Stimulated activated CD8-positive, alpha-beta memory T cell treated with anti-CD3 and anti-CD28 coated beads, Interleukin-4, amount 100 ng/mL, for 1 hour (primary cell): ENCODE measurements at places on chromosomes 16 and 17.

GRCh38 chr17:27824745-27825144 is 24.4 kb upstream of the NOS2 start:
- DNase-seq, result no peak

DNA sequence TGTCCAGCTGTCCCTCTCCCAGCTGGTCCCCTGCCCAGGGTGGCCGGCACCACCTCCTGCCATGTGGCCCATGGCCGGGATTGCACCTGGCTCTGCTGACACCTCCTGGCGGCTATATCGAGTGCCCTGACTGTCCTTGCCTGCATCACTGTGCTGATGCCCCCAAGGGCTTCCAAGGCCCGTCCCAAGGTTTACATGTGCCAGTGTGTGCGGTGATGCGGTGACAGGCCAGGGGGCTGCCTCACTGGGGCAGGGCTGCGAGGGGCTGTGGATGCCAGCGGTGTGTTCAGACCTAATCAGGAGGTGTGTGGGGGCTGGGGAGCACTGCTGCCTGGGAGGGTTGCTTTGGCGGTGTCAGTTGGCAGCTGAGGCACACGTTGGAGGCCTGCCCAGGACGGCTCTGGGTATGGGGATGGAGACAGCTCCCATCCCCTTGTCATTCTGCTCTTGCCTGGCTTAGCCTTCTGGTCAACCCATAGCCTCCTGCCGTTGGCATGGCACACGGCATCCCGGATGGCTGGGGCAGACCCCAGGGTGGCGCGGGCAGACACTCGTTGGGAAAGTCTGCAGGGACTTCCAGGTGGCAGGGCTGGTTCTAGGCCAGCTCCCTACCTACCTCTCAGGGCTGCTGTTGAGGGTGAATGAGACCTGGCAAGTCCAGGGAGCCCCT is 5.5 kb downstream of the MAP2K3 start:
- DNase-seq, result no peak

DNA sequence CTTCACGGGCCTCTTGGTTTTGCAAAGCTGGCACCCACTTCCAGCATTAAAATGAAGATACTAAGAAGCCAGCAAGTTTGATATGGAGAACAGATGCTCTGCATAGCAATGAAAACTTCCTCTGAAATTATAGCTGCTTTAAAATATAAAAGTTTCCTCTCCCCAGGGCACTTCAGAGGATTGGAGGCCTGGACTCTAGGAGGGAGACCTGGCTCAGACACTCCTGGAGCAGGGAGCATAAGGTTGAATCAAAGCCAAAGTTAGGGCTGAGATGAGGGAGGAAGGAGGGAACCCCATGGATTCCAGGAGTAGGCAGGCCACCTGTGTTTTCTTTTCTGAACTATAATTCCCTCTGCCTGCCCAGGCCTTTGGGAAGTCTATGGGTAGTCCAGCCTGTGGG is 176.0 kb upstream of the RPL38 start:
- DNase-seq, result no peak

GRCh38 chr17:79220201-79220712 is 145.6 kb downstream of the ENGASE start:
- no peak for DNase-seq

DNA sequence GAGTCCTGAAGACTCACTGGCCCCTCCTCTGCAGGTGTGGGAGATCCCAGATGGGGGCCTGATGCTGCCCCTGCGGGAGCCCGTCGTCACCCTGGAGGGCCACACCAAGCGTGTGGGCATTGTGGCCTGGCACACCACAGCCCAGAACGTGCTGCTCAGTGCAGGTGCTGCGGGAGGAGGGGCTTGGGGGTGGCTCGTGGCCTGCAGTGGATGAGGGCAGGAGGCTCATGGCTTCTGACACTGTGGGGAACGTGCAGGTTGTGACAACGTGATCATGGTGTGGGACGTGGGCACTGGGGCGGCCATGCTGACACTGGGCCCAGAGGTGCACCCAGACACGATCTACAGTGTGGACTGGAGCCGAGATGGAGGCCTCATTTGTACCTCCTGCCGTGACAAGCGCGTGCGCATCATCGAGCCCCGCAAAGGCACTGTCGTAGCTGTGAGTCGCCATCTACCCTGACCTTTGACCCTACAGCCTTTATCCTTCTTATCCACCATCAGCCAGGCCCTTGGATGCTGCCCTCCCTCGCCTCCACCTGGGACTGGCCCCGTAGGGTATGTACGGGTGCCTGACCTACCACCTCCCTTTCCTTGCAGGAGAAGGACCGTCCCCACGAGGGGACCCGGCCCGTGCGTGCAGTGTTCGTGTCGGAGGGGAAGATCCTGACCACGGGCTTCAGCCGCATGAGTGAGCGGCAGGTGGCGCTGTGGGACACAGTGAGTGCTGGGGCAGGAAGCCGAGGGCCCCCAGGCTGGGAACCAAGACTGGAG is 3.6 kb downstream of the CORO1A start:
- peak; percentile 82 for DNase-seq

GRCh38 chr17:59389066-59389465 is 57.6 kb downstream of the YPEL2 start:
- DNase-seq, result no peak

GRCh38 chr16:72073560-72074230 is 10.7 kb downstream of the HPR start:
- no peak for DNase-seq

- DNase-seq, result no peak
Observed at GRCh38 chr17:19534562-19535149, 1.0 kb downstream of the SLC47A1 start.

GRCh38 chr17:50624321-50624934 is 10.3 kb upstream of the ABCC3 start:
- DNase-seq, result no peak

DNA sequence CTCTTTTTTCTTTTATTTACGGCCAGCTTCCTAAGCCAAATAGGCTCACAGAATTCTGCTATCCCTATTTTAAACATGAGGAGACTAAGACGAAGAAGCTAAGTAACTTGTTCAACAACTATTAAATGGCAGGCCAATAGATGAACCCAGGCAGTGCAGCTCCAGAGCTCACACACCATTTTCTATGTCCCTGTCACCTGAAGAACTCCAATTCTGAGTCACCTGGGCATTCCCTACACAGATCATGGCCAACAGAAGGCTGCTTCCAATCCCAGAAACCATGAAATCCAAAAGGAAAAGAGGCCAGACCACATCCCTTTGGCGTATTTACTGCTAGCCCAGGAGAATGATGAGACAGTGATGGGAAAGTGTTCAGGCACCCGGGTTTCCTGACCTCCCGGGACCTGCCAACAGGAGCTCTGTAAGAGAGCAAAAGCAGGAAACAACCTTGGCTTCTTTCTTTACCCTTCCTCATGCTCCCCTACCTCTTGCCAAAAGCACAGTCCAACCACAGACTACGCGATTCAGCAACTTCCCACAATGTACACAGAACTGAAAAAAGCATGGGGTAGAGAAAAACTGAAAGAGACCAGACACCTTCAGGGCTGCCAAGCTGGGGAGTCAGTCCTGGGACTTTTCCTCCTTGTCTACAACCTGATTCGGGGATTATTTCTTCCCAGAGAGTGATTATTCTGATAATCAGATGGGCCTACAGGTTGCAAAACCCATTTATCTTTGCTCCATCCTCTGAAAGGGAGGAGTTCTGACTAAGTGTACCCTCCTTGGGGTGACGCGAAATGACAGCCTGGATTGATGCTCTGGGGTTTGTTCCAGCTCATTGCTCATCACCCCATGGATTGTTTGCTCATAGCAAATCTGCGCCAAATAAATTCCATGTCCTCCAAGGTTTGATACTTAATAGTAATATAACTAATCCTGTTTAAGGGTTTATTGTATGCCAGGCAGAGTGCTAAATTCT is 47.8 kb upstream of the HAS3 start:
- no peak for DNase-seq

GRCh38 chr17:75698659-75699058 is 22.6 kb upstream of the ITGB4 start:
- no peak for DNase-seq

GRCh38 chr16:89987169-89987568 is 32.1 kb downstream of the DBNDD1 start:
- DNase-seq, result no peak

- no peak for DNase-seq
Observed at GRCh38 chr16:10314811-10315210, 71.0 kb upstream of the ATF7IP2 start.

DNA sequence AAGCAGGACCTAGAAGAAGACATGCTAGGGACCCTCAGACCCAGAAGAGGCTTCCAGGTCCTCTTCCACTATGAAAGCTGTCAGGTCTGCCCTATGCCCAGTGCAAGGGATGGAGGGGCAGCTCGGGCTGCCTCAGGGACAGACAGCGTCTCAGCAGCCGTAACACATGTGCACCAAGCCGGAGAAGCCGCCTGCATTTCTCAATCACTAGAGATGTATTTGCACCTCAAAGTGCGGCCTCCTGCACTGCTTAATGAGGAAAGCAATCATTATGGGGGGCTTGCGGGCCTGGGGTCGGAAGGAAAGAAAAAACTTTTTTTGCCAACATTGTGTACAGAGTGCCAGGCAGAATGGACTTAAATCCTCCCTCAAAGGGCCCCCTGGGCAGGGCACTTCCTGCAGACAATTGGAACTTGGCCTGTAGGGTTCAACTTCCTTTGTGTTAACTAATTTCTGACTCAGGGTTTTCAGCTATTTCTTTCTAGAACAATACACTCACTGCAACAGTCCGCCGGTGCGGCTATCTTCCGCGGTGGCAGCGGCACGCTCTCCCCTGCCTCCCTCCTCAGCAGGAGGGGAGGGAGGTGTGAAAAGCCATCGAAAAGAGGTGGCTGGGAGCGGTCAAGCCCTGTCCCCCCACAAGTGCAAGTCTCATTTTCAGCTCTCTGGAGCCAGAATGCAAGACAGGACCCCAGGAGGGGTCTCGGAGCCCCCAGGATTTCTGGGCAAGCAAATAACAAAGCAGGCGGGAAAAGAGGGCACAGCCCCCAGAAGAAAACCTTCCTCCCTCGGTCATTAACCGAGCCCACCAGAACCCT is 101.2 kb downstream of the ZNF423 start:
- no peak for DNase-seq

DNA sequence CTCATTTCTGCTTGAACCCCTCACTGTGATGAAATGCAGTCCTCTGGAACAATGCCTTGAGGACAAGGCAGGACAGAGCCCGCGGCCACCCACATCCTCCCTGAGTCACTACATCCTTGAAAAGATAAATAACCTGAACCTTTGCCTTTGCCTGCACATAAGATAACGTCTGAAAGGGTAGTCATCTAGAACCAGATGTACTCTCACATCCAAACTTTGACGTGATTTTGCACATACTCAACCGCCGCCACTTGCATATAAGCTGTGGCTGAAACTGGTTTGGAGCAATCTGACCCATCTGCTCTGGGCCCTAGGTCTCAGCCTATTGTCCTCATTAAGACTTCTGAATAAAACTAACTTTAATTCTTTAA is 252.1 kb downstream of the PHKB start:
- no peak for DNase-seq

- no peak for DNase-seq
Observed at GRCh38 chr17:79945591-79946255, 89.9 kb downstream of the TBC1D16 start.

GRCh38 chr17:45924332-45924820 is 30.0 kb downstream of the MAPT start:
- DNase-seq, result no peak

- DNase-seq, result no peak
Observed at GRCh38 chr16:881219-882097, 80.9 kb upstream of the GNG13 start.

- no peak for DNase-seq
Observed at GRCh38 chr17:80769936-80770625, 221.6 kb upstream of the CHMP6 start.

DNA sequence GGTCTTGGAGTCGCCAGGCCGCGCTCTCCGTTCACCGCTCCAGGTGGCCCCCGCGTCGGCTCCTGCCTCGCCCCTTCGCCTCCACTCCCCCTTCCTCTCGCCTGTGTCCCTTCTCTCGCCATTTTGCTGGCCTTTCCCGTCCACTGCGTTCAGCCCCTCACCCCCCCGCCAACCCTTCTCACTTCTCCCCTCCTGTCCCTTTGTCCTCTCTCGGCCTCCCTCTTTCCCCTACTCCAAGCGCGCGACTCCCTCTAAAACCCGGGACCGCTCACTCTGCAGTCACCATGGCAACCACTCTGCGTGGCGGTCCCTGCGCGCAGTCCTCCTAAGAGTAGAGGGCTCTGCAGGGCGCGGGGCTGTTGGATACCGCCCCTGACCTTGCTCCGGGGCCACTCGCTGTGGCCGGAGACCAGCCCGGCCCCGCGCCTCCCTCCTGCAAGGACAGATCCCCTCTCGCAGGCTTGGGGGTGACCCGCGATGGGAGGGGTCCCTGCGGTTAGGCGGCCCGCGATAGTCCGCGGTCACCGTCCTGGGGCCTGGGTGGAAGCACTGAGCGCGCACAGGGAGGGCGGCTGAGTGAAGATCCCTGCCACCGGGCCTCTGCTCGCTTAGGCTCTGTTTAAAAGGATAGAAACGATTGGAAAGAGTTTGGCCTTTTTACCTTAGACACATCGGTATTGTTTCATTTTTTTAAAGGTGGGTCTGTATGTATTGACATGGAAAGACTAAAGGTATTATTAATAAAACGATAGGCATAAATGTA is 454 bp downstream of the CCDC40 start:
- DNase-seq, result no peak

- no peak for DNase-seq
Observed at GRCh38 chr16:24749310-24749709, 19.9 kb downstream of the TNRC6A start.

- DNase-seq, result no peak
Observed at GRCh38 chr17:7382901-7383300, 2.0 kb downstream of the TNK1 start.

GRCh38 chr16:87418644-87419043 is 26.5 kb downstream of the MAP1LC3B start:
- no peak for DNase-seq

GRCh38 chr16:7979448-7980132 is 610.7 kb downstream of the TMEM114 start:
- DNase-seq, result no peak

DNA sequence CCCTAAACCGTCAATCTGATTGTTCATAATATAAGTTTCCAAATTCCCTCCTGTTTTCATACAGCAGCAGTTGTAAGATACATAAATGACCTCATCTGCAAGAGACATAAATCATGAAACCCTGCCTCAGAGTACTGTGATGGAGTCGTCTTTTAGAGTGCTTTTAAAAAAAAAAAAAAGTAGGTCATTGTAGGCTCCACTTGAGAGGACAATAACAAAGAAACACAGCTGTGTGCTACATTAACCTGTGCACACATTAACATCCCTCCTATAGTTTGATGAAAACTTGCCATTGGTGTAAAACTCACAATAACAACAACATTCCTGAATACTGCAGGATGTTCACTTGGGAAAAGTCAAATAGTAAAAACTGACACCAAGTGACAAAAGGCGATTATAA is 56.5 kb downstream of the XPO6 start:
- no peak for DNase-seq
